Thyroid gland (tissue), 4 donors: ENCODE measurements at places on chromosomes 11 and 22.
A peak's percentile ranks its signal among the peaks of the same experiment; 100 is the strongest.

- H3K4me3 ChIP-seq: no peak overlapping the region
- H3K36me3 ChIP-seq: no peaks in the 10 kb centered on the region
- H3K27ac ChIP-seq: no peak overlapping the region
- no peaks in the 10 kb centered on the region for H3K27me3 ChIP-seq
- no peak for DNase-seq
- H3K4me1 ChIP-seq: no peaks in the 10 kb centered on the region
Observed at GRCh38 chr11:50188040-50188439, 155.4 kb downstream of the OR4C45 start.

GRCh38 chr11:120288021-120288420 lies 37.1 kb upstream of the TLCD5 start:
- H3K4me3 ChIP-seq: no peak overlapping the region
- H3K27me3 ChIP-seq: no peaks in the 10 kb centered on the region
- H3K27ac ChIP-seq: no peak overlapping the region

GRCh38 chr11:44998051-44998450 lies 47.4 kb upstream of the TP53I11 start:
- no peak overlapping the region for H3K27ac ChIP-seq
- H3K27me3 ChIP-seq: no peaks in the 10 kb centered on the region
- H3K4me3 ChIP-seq: no peak overlapping the region
- no peak for DNase-seq

GRCh38 chr11:46860218-46860617 lies 14.1 kb upstream of the CKAP5 start:
- no peaks in the 10 kb centered on the region for H3K27me3 ChIP-seq
- no peaks in the 10 kb centered on the region for H3K4me1 ChIP-seq
- no peak for DNase-seq
- H3K36me3 ChIP-seq: no peaks in the 10 kb centered on the region

DNA sequence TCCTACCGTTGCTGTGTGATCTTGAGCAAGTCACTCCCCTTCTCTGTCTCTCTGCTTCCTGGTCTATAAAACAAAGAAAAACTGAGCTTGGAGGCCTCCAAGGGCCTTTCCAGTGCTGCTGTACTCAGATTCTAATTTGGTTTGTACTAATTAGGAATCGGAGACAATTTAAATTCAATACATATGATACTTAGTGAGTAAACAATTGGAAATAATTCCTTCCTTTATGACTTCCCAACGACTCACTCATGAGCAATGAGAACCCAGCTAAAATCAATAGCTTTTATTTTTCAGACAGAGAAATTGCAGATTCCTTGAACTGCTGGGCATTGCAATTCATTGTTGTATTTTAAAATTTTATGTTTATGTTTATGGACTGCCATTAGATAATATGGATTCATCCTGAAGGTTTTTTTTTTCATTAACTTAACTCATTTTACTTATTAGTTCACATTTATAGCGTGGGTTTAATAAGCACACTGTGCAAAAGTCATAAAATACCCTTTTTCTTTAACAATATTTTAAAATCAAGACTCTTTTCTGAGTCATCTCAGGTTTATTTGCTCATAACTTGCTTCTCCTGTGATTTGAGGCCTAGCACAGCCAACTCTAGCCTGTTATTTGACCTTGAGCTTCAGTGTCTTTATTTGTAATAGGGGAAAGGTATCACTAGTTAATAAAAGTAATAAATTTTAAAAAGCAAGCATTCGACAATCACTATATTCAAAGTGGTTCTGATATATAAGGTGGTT lies 95.8 kb downstream of the TP53I11 start:
- no peaks in the 10 kb centered on the region for H3K36me3 ChIP-seq
- H3K27me3 ChIP-seq: no peaks in the 10 kb centered on the region
- peaks cover 16% of the 10 kb centered on the region for H3K4me1 ChIP-seq

DNA sequence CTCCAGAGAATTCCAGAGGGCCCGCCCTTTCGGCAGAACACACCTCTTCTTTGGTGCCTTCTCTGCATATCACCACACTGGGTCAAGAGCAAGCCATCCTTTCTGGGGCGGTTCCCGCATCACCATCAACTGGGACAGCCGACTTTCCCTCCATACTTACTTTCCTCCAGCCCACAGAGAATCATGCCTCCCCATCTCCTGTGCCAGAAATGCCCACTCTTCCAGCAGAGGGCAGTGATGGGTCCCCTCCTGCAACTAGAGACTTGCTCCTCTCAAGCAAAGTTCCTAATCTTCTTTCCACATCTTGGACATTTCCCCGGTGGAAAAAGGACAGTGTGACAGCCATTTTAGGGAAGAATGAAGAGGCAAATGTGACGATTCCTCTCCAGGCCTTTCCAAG lies 157.7 kb downstream of the C11orf91 start:
- H3K4me3 ChIP-seq: no peak overlapping the region
- no peaks in the 10 kb centered on the region for H3K27me3 ChIP-seq
- H3K27ac ChIP-seq: no peak overlapping the region
- H3K4me1 ChIP-seq: no peaks in the 10 kb centered on the region
- peak; percentile 79 for DNase-seq

DNA sequence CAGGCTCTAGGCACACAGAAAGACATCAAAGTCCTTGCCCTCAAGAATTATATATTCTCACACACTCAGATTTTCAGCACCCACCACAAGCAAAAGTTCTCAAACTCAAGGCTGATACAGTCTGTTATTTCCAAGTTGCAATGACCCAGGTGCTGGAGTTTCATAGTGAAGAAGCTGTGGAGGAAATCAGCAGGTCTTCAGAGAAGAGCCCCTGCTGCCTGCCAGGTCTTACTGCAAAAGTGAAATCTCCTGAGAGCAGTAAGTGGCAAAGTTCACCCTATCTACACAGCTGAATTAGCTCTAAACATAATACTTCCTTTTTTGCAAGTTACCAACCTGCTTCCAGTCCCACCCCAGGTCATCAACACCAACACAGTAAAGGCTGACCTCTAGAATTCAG lies 64.6 kb downstream of the RPL27A start:
- H3K36me3 ChIP-seq: no peaks in the 10 kb centered on the region
- no peak for DNase-seq
- no peak overlapping the region for H3K27ac ChIP-seq
- peaks cover 21% of the 10 kb centered on the region for H3K4me1 ChIP-seq
- no peak overlapping the region for H3K4me3 ChIP-seq
